ENCODE measurements at places on chromosomes 2 and 18. TPM values are rescaled to one million over a fixed set of nuclear protein-coding genes. Genes with fewer than 3 reads are reported as not detected.

DNA sequence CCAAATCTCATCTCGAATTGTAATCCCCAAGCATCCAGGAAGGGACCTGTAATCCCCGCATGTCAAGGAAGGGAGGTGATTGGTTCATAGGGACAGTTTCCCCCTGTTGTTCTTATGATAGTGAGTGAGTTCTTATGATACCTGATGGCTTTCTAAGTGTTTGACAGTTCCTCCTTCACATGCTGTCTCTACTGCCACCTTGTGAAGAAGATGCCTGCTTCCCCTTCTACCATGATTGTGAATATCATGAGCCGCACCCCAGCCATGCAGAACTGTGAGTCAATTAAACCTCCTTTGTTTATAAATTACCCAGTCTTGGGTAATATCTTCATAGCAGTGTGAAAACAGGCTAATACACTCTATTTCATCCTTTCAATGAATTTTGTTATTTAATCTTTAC, 446.7 kb downstream of the RNF144A start:
- DNase-seq = no peak

DNA sequence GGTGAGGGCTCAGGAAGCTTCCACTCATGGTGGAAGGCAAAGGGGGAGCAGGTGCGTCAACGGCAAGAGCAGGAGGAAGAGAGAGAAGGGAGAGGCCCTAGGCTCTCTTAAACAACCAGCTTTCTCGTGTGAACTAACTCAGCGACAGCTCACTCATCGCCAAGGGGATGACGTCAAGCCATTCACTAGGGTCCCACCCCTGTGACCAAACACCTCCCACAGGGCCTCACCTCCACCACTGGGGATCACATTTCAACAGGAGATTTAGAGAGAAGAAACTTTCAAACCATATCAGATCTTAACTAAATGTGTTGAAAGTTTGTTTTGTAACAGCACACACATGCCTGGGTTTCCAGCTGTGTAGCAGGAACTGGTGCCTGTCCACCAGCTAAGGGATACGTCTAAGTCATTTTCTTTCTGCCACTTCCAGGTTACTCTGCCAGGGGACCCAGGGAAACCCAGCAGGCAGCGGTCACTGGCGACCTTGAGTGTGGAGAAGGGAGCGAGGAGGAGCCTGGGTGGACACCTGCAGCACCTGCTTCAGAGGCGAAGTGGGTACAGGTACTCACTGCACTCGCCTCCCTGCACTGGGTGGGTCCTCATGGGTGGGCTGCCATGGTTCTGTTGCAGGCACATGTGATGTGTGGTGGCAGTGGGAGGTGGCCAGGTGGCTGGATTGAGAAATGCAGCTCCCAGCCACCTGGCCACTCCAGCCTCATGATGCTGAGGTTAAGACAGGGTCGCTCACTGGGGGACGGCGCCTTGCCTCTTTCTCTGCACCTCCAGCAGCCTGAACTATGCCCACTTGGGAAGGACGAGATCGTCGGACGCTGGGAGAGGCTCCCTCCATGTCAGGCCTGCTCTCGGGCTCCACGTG, 8.4 kb upstream of the GPC1 start:
- DNase-seq = no peak

GRCh38 chr2:17765398-17765797, 11.5 kb downstream of the GEN1 start:
- no peak for DNase-seq

- DNase-seq = no peak
Measured at GRCh38 chr2:152072011-152072410, 26.8 kb downstream of the CACNB4 start.

GRCh38 chr18:75323821-75324585, 103.5 kb downstream of the SMIM21 start:
- no peak for DNase-seq

GRCh38 chr2:61117534-61117933, 44.5 kb upstream of the C2orf74 start:
- no peak for DNase-seq

DNA sequence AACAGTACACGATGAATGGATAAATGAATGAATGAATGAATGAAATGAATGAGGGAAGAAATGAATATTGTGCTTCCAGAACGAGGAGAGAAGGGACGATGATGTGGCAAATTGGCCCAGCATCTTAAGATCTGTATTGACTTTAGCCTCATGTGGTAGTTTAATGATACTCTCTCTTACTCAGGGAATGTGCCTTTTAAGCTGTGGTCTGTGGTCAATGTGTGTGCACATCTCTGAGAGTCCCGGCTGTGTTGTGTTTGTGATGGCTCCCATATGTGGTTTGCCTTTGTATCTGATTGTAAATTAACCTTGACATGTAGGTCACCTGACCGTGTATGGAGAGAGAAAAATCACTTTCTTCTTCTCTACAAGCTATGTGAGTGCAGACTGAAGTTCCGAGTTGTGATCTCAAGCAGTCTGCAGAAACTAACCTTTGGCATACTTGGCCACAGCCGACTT, 91.2 kb downstream of the NEDD4L start:
- DNase-seq = no peak

DNA sequence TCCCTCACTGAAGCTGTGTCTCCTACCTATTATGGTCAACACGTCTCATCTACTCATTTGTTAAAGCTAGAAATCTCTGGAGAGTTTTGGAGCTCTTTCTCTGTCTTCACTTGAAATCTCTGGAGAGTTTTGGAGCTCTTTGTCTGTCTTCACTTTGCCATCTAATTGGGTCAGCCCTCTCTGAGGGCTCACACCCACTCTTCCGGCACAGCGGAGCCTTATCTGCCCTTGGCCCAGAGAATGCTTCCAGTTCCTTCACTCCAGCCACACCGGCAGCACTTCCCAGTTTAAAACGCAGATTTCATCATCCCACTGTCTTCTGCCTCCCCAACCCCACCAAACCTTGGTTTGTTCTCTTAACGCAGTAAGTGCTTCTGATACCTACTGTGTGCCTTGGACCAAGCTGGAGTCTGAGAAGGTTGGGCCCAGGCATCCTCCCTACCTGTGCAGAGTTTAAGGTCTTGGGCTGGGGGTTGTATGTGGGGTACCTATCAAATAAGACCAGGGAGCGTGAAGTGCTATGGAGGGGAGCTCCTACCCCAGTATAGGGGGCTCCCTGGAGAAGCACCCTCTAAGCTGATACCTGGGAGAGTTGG, 5.0 kb downstream of the HPCAL1 start:
- DNase-seq = no peak

- no peak for DNase-seq
Measured at GRCh38 chr2:10554961-10555809, 107.1 kb upstream of the ODC1 start.

GRCh38 chr2:143623909-143624260, 494.7 kb downstream of the ARHGAP15 start:
- DNase-seq = no peak

DNA sequence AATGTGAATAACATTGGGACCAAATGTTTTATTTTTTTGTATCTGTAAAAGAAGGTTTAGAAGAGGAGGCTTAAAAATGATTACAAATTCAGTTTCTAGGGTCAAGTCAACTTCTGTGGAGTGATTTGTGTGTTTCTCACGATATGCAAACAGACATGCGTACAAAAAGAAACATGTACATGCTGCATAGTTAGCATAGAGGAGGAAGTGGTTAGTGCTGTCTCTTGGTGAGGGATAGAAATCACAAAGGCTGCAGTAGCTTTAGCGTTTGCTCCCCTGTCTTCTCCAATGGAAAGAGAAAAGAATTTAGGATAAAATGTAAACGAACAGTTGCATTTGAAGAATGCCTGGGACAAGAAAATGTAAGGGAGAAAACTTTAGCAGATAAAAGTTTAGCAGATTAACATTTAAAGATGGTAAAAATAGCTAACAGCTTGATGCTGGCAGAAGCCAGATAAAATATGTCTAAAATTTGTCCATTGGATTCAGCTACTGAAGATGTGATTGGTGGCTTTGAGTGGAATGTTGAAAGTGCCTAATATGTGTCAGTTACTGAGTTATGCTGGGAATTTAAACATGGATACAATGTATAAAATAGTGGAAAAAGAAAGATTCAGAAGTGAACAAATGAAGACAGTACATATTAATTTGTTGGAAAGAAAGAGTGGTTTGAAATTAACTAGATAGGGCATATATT, 44.9 kb downstream of the MALT1 start:
- no peak for DNase-seq

- DNase-seq = no peak
Measured at GRCh38 chr18:31432316-31432715, 15.2 kb upstream of the DSG3 start.

- DNase-seq = no peak
Measured at GRCh38 chr2:159904127-159904958, 106.3 kb upstream of the CD302 start.

GRCh38 chr2:240930096-240930630, 24.0 kb downstream of the CROCC2 start:
- DNase-seq = no peak

DNA sequence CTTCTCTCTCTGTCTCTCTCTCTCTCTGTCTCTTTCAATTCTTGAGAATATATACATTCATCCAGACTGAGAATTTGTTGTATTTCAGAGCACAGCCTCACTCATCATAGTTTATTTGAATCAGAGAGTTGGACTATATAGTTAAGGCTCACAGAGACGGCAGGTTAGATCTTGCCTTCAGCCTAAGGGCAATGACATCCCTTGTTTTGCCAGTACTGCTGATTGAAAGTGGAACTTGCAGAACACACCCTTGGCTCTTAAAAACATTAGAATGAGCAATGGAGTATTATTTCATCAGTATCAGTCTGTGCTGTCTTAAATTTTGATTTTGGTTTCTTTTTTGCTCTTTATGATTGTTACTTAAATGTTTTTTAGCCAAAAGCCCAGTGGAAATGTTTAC, 62.0 kb upstream of the DSG1 start:
- no peak for DNase-seq

GRCh38 chr2:63850649-63851048, 9.0 kb downstream of the UGP2 start:
- no peak for DNase-seq

DNA sequence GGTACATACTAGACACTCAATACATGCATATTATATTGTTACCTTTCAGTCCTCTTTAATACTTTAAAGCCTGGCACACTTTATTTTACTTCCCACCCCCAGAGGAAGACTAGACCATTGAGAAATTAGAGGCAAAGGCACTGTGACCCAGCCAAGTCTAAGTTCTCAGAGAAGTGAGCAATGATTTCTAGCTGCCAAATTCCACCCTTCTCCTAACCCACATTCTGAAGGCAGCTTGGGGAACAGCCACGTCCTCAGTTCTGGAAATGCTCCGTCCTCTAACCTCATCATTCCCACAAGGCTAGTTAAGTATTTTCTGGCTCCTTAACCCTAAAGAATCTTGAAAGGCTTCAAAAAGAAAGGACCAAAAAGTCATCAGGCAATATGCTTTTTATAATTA, 86.6 kb downstream of the COL5A2 start:
- DNase-seq = no peak

DNA sequence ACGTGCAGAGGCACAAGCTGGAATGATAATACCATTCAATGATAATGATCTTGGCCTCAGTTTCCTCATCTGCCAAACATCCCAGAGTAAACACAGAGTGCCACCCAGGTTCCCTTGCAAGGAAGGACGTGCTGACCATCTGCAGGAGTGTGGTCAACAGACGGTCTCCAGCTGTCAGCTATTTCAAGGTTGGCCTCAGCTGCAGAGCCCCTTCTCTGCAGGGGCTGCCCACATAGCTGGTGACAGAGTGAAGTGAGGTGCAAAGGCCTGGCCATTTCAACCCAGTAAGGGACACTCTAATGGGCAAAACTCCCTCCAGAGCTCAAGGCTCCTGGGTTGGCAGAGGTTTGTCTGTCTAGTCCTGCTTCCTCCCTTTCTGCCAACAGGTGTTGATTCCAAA, 8.3 kb upstream of the WNT6 start:
- DNase-seq = no peak

DNA sequence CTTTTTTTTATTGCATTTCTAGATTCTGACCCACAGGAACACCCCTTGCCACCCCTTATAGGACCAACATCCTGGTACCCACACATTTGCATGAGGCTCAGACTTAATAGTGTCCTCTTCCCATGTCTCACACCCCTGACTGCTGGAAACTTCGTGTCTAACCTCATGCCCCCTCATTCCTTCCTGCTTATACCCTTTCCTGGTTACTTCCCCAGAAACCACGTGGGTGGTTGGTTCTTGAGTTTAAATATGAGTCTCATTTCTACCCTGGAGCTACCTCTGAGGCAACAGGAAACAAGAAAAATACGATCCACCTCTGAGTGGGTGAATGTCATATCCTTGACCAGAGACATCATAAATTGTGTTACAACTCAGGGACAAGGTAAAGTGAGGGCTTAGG, 1.6 kb downstream of the TNP1 start:
- DNase-seq = no peak

DNA sequence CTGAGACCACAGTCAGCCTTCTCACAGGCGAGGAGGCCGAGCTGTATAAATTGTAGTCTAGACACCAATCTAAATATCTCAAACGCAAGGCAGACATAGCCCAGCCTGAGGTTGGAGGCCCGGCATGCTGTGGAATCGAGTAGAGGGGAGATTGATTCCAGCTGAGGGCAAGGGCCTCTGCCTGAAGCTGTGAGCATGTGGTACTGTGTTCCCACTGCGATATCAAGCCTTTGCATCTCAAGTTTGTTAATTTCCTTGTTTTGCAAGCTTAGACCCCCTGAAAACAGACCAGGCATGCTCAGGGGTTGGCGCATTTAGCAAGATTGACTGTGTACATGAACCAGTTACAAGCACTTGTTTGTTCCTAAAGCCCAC, 65.1 kb upstream of the FOSL2 start:
- DNase-seq = no peak

DNA sequence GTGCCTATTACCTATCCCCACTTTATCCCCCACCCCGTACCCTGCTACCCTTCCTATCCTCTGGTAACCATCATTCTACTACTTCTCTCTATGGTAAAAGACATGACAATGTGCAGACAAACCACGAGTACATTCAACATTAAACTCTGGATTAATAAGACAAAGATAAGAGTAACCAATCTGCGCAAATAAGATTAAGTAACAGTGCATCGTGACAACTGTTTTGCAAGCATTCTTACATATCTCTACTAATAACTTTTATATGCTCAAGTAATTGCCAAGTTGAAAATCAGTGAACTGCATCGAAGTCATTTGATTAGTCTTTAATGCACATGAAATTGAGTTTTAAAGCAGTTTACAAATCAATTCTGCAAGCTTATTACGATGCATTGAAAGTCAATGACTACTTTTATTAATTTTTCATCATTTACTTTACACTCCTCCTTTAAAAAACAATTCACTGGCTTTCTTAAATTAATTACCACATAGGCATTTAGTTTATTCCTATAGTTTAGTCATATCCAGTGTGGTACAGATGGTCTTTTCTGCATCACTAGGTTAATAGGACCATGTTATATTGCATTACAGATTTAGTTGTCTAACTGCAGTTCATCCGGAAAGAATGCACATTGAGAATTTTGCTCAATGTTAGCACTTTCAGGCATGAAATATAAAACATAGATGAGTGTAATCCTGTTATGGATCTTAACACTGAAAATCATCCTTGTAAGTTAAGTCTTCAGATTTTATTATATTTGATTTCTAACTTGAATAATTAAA, 178.1 kb downstream of the GCA start:
- DNase-seq = no peak

Gene PLCL1
- 14.9 TPM for polyA plus RNA-seq

Gene ITPRIPL1
- 5.1 TPM for polyA plus RNA-seq

Gene UGT1A5
- not detected for polyA plus RNA-seq

Gene MLPH
- 6.5 TPM for polyA plus RNA-seq

Gene GPATCH11
- 11.6 TPM for polyA plus RNA-seq

Gene STARD6
- 0.36 TPM for polyA plus RNA-seq

Gene GAL3ST2
- polyA plus RNA-seq = 0.40 TPM

Gene SIX3
- not detected for polyA plus RNA-seq

Gene NT5DC4
- polyA plus RNA-seq = 0.49 TPM

Gene DES
- polyA plus RNA-seq = 10.4 TPM

Gene CPO
- polyA plus RNA-seq = 2.0 TPM

Gene KIF5C
- polyA plus RNA-seq = 4.6 TPM

Gene GREB1
- 10.1 TPM for polyA plus RNA-seq

Gene HOXD1
- polyA plus RNA-seq = 8.8 TPM

All from left renal pelvis (tissue), 4 donors.